Head of caudate nucleus (tissue), 42 donors: ENCODE measurements at places on chromosomes 11 and 22.

DNA sequence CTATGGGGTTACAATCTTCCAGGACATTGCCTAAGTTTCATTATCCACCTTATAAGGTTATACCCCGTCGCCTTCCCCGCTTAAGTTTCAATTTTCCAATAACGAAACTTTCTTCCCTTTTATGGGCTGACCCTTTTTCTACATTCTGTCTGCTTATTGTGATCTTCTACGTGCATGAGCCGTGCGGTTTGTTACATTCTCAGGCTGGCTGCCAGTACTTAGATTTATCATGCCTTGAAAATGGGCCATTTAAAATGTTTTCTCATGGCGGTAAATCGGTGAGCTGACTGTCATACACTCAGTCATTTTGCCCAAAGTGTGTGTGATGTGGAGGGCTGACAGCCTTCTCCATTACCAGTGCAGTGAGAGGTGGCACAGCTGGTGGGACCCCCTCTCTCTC is 23.3 kb downstream of the DGCR6L start:
- no peak for DNase-seq

DNA sequence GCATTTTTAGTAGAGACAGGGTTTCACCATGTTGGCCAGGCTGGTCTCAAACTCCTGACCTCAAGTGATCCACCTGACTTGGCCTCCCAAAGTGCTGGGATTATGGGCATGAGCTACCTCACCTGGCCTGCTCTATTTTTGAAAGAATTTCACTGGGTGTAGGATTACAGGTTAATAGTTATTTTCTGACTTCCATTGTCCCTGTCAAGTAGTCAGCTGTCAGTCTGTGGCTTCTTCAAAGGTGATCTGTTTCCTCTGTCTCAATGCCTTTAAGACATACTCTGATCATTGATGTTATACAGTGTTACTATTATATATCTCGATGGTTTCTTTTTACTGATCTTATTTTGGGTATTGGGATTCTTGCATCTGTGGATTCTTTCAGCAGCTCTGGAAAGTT is 10.1 kb upstream of the EXT2 start:
- DNase-seq, result no peak

DNA sequence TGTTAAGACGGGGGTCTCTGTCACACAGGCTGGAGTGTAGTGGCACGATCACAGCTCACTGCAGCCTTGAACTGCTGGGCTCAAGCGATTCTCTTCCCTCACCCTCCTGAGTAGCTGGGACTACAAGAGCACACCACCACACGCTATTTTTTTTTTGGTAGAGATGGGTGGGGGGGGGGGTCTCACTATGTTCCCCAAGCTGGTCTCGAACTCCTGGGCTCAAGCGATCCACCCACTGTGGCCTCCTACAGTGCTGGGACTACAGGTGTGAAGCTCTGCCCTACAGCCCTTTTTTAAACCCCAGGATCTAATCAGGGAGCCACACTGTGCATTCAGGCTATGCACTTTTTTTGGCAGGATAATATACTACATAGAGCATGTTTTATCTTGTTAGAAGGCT is 1.4 kb upstream of the DHCR7 start:
- DNase-seq, result no peak

GRCh38 chr11:123518496-123519054 is 88.5 kb downstream of the GRAMD1B start:
- no peak for DNase-seq

- no peak for DNase-seq
Measured at GRCh38 chr11:31844351-31844750, 33.2 kb upstream of the PAX6 start.

- DNase-seq, result no peak
Measured at GRCh38 chr11:65373839-65374580, 8.4 kb downstream of the SLC25A45 start.

- no peak for DNase-seq
Measured at GRCh38 chr22:46969491-46969890, 207.0 kb downstream of the TBC1D22A start.

- no peak for DNase-seq
Measured at GRCh38 chr11:104061853-104062521, 25.5 kb downstream of the DDI1 start.

DNA sequence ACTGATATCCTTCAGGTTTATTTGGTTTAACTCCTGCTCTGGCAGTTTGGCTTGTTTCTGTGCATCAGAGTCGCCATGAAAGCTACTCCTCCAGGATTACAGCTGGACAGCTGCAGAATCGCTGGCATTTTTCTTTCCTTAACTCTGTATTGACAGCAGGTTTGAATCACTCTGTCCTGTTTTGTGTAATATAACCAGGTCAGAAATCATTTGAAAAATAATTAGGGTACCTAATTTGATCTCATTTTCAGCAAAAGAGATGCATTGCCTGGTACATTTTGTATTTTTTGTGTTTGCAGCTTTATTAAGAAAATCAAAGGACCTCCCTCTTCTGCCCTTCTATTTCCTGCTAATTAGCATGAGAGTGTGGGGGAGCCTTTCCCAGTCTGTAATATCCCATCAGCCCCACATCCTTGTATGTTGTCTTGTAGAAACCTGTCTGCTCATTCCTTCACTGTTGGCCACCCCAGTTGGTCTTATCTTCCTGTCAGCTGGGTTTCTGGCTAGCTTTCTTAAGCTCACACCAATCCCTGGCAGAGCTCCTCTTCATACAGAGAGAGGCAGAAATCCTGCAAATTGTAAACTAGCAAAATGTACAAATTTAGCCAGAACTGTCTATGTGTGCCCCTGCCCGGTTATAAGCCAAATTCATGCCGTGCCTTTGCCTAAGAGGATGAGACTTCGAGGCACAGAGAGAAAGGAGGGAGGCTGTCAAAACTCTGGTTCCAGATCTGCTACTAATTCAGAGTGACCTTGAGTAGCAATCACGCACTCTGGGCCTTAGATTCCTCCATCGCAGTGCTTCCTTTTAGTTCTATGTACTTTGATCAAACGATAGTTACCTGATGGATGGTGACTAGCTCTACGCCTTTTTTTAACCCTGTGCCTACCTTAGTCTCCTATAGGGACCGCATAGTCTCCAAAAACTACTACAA is 200.6 kb downstream of the NAV2 start:
- DNase-seq, result no peak

GRCh38 chr11:74754507-74755252 is 6.0 kb downstream of the RNF169 start:
- no peak for DNase-seq

GRCh38 chr11:10375280-10375971 is 70.6 kb downstream of the ADM start:
- no peak for DNase-seq

DNA sequence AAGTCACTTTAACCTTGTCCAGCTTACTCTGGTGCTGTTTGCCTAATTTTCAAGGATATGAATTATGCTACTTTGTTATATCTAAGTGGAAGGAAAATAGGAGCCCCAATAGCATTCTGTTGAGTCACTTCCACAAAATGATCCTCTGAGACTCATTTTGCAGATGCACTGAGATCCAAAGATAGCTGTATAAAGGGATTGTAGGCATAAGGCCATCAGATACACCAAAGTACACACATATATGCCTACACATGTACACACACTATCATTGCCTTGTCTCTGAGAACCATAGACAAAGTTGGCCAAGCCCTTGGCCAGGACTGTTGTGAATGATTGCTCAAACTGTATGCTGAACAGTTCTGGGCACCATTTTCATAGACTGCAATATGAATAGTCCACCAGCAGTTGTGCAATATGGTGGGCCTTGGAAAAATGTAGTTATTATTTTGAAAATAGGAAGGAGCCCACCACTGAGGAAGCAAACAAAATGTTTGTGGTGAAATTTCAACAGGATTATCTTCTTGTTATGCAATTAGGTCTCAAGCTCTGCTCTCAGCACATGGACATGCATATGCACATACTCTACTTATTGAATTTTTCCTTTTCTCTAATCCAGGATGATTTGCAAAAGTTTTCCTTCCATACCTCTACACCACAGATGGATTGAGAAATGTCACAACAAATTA is 186.0 kb upstream of the CTSC start:
- DNase-seq, result no peak

DNA sequence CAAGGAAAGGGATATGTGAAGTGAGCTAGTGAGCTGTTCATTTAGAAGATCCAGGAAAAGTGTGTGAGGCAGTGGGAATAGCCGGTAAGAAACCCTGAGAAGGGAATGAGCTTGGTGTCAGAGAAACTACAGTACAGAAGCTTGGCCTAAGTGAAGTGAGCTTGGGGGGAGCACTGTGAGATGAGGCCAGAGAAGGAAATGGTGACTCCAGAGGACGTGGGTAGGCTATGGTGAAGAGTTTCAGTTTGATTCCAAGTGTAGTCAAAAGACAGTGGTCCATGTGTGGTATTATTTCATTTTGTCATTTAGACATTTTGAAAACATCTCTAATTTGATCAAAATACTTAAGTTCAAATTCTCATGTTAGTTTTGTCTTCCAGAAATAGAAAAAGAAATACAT is 77.2 kb downstream of the GRK3 start:
- no peak for DNase-seq

GRCh38 chr22:46373159-46373558 is 37.6 kb downstream of the TRMU start:
- no peak for DNase-seq

DNA sequence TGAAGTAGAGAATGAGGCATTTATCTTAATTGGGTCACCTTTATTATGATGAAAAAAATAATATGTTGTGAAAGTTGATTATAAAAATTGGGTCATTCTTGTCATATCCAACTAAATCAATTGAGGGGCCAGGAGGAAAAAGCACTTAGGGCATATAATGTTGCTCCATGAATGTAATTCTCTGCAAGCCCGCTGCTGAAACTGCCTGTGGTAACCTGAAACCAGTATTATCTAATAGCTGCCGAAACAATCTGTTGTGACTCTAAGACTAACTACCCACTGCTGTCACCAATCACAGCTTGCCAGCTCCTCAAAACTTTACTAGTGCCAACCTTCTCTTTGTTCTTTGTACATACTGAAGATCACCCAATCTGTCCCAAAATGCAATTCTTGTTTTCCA is 115.8 kb downstream of the ATG16L2 start:
- DNase-seq, result no peak

DNA sequence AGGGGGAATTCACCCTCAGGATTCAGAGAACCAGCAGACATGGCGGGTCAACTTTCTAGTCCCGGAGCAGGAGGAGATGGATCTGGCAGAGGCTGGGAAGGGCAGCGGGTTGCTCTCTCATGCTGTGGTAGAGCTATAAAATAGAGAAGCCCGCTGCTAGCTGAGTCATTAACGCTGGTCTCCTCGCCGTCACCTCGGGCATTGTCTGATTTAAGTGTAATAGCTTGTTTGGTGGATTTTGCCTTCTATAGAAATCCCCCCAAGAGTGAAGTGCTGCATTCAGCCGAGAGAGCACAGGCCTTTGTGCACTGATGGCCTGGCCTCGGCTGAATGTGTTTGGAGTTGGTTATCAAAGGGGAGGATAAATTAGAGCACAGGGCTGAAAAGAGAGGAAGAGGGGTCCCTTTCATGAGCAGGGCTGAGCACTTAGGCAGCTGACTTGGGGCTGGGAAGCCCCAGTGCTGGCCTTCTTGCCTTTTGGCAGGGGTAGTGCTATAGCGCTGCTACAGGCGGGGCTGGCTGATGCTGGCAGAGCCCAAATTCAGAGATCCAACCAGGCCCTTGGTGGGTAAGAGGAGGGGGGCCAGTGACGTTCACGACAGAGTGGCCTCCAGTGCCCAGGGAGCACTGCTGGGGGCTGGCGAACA is 161.1 kb upstream of the CADM1 start:
- DNase-seq, result peak; percentile 35

DNA sequence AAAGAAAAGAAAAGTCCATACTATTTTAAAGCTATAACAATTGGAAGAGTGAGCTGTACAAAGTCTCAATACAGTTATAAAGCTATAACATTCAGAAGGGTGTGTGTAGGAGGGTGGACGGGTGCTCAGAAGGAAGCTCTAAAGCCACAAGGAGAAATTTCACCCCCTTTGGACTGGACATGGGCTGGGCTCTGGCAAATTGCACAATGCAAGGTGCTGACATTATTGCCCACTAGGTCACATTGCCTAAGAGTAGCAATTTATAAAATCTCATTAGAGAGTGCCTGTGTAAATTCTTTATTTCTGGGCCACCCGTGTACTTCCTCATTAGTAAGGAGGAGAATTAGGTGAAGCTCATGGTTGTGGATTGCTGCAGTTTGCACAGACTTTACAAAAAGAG is 5.7 kb upstream of the APOBEC3A start:
- DNase-seq, result no peak

GRCh38 chr11:83119216-83119615 is 37.7 kb upstream of the PCF11 start:
- DNase-seq, result no peak

GRCh38 chr11:10581481-10582019 is 13.1 kb upstream of the LYVE1 start:
- no peak for DNase-seq

GRCh38 chr11:26622181-26622580 is 50.1 kb upstream of the MUC15 start:
- no peak for DNase-seq

- no peak for DNase-seq
Measured at GRCh38 chr11:57619331-57619730, 21.8 kb downstream of the SERPING1 start.

DNA sequence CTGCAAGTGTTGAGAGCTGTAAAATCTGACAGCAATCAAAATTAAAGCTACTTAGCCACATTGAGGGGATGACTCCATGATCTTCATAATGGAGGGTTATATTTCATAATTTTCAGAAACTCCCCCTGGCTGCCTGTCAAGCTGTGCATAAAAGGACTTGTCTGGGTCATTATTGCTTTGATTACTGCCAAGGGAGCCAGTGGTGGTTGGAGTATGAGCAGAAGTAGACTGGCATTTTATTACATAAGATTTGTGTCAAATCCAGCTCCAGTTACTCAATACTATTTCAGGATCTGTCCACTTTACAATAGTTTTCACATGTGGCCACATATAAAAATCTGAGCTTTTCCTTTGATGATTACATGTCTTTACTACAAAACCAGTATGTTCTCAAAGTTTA is 108.9 kb upstream of the SLC5A12 start:
- DNase-seq, result no peak

DNA sequence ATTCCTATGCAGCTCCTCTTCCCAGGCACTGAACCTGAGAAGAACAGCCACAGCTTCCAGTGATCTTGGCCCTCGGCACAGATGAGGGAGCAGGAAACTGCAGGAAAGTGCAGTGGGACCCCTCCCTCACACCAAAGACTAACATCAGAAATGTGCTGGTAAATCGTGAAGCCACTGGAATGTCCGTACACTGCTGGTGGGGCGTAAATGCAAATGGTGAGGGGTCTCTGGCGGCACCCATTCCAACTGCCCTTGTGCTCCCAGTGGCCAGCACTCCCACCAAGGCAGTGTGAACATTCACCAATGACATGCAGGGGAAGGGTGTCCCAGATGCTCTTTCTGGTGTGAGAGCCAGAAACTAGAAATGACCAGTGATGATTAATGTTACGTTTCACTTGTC is 574.0 kb downstream of the BRD1 start:
- no peak for DNase-seq

DNA sequence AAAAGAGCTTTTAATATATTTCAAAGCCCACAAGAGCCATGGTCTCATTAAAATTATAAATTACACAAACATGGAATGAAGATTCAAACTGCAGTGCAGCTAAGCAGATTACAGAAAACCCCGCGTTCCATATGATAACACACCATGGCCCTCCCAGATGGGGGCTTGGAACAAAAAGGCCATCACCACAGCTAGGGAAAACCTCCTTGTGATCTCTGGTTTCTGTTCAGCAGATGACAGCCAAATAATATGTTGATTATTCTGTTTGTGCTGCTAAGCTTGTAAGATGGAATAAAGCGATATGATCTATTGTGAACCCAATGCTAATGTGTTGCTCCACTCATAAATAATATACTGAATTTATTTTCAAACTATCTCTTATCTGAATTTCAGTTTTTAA is 28.5 kb downstream of the IMMP1L start:
- DNase-seq, result no peak
